ENCODE measurements at places on chromosomes 2 and 18. TPM values are rescaled to one million over a fixed set of nuclear protein-coding genes. Genes with fewer than 3 reads are reported as not detected.
A peak's percentile ranks its signal among the peaks of the same experiment; 100 is the strongest.

Gene RNF144A
- 71.4 TPM for total RNA-seq

Gene EMILIN2
- total RNA-seq, result 6.2 TPM

GRCh38 chr2:64857581-64858471 lies 131.4 kb upstream of the SLC1A4 start:
- H3K27me3 ChIP-seq, result no peaks in the 10 kb centered on the region
- peaks cover 30% of the 10 kb centered on the region for H3K4me1 ChIP-seq
- no peaks in the 10 kb centered on the region for H3K36me3 ChIP-seq
- no peak overlapping the region for H3K4me3 ChIP-seq
- H3K27ac ChIP-seq, result peak overlapping the region; percentile 91
- DNase-seq, result no peak

- H3K27me3 ChIP-seq, result peaks cover 91% of the 10 kb centered on the region
- H3K4me3 ChIP-seq, result peak overlapping the region; percentile 64
- no peaks in the 10 kb centered on the region for H3K36me3 ChIP-seq
Measured at GRCh38 chr2:120737340-120738101, 1.9 kb downstream of the GLI2 start.

DNA sequence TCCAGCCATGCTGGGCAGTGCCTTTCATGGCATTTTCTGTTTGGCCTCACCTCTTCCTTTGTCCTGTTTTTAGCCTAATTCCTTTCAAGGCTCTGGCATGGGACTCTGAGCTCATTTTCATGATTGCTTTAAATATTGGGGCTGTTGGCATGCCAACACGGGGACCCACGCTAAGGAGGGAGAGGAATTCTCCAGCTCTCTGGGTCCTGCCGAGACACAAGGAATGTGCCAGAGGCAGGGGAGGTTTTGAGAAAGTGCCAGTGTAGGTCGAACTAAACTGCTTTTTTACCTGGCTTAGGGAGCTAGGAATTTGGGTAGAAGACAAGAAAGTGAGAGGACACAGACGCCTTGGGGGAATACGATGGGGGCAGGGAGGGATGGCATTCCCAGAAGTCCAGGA lies 42.3 kb downstream of the RPL37A start:
- no peak overlapping the region for H3K4me3 ChIP-seq
- no peaks in the 10 kb centered on the region for H3K27me3 ChIP-seq
- H3K4me1 ChIP-seq, result peaks cover 40% of the 10 kb centered on the region
- no peaks in the 10 kb centered on the region for H3K36me3 ChIP-seq

DNA sequence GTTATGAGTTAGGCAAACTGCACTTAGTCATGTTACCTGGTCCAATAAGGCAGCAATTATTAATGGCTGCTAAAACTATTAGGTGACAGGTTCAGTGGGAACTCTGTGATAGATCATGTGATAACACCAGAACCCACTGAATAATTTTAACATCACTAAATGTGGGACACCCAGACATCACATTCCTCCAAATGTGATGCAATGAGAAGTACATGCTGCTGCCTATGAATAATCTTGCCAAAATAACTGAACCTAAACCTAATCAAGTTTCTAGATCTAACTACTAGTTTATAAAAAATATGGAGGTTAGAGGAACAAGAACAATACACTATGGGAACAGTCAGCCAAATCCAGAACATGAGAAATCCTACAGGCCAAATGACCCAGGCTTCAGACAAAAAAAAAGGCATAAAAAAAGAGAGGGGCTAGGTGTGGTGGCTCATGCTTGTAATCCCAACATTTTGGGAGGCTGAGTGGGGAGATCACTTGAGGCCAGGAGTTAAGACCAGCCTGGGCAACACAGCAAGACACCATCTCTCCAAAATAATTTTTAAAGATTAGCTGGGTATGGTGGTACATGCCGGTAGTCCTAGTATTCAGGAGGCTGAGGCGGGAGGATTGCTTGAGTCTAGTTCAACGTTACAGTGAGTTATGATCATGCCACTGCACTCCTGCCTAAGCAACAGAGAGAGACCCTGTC lies 7.0 kb upstream of the ACTR2 start:
- no peaks in the 10 kb centered on the region for H3K4me1 ChIP-seq
- H3K4me3 ChIP-seq, result no peak overlapping the region
- no peak for DNase-seq
- no peaks in the 10 kb centered on the region for H3K36me3 ChIP-seq
- H3K27ac ChIP-seq, result no peak overlapping the region

GRCh38 chr2:108409768-108410167 lies 32.0 kb downstream of the SULT1C4 start:
- H3K36me3 ChIP-seq, result no peaks in the 10 kb centered on the region
- H3K27me3 ChIP-seq, result no peaks in the 10 kb centered on the region
- DNase-seq, result no peak
- no peak overlapping the region for H3K27ac ChIP-seq
- H3K4me1 ChIP-seq, result no peaks in the 10 kb centered on the region

- H3K27ac ChIP-seq, result no peak overlapping the region
- DNase-seq, result no peak
- no peaks in the 10 kb centered on the region for H3K4me1 ChIP-seq
- no peaks in the 10 kb centered on the region for H3K27me3 ChIP-seq
- no peaks in the 10 kb centered on the region for H3K36me3 ChIP-seq
- H3K4me3 ChIP-seq, result no peak overlapping the region
Measured at GRCh38 chr2:198106621-198107385, 302.4 kb downstream of the PLCL1 start.

DNA sequence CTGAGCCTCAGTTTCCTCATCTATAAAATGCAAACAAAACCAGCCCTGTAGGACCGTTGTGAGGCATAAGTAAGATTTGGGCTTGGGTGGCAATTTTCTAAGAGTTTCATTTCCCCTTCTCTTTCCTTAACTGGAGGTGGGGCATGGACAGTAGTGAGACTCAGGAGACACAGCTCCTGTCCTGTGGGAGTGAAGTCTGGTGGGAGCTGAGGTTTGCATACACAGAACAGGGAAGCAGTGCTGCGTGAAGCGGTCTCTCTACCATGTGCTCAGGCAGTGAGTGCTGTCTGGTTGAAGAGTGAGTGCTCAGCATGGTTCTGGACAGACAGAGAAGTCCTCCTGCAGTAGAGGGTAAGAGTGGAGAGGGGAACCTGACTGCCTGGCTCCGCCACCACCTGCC lies 62.3 kb upstream of the MCFD2 start:
- H3K36me3 ChIP-seq, result peaks cover 65% of the 10 kb centered on the region
- H3K27ac ChIP-seq, result peak overlapping the region; percentile 25
- peaks cover 19% of the 10 kb centered on the region for H3K4me1 ChIP-seq
- H3K4me3 ChIP-seq, result no peak overlapping the region
- H3K27me3 ChIP-seq, result no peaks in the 10 kb centered on the region

DNA sequence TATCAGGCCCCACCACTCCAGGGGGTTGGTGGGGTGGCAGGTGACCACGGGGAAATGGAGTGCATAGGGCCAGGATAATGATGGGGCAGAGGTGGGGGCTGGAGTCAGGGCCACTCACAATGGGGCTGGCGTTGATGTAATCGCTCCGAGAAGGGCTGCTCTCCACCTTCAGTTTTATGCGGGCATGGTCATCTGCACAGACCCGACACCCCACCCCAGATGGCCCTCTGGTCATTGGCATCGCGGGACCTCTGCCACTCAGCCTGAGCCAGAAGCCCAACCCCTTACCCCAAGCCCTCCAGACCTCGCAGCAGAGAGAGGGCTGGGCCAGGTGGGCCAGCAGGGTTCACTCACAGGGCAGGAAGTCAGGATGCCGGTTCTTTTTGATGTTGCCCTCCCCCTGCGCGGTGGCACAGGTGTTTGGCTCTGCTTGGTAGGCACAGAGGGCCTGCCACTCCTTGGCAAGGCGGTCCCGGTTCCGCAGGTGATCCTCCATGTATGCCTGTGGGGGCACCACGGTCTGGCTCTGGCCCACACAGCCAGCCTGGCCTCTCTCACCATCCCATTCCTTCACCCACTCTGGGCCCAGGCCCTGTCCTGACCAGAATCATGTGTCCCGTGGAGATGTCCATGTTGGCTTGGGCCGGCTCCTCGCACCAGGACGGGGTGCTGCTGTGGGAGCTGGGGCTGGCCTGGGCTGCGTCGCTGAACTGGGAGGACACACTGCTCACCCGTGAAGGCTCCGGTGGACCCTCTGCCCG lies 12.4 kb downstream of the PTPRN start:
- DNase-seq, result peak; percentile 5
- no peak overlapping the region for H3K4me3 ChIP-seq
- no peak overlapping the region for H3K27ac ChIP-seq

- H3K27ac ChIP-seq, result no peak overlapping the region
- H3K4me1 ChIP-seq, result no peaks in the 10 kb centered on the region
- DNase-seq, result no peak
- H3K36me3 ChIP-seq, result peaks cover 58% of the 10 kb centered on the region
Measured at GRCh38 chr2:188997263-188997662, 23.1 kb downstream of the COL3A1 start.

- no peaks in the 10 kb centered on the region for H3K36me3 ChIP-seq
- no peaks in the 10 kb centered on the region for H3K4me1 ChIP-seq
Measured at GRCh38 chr18:56902653-56903052, 244.2 kb upstream of the BOD1L2 start.

GRCh38 chr2:170369894-170370293 lies 191.9 kb downstream of the MYO3B start:
- DNase-seq, result peak; percentile 55
- H3K4me1 ChIP-seq, result no peaks in the 10 kb centered on the region
- H3K27ac ChIP-seq, result no peak overlapping the region
- H3K27me3 ChIP-seq, result peaks cover 63% of the 10 kb centered on the region

- H3K27me3 ChIP-seq, result no peaks in the 10 kb centered on the region
- H3K27ac ChIP-seq, result no peak overlapping the region
- no peaks in the 10 kb centered on the region for H3K4me1 ChIP-seq
- DNase-seq, result no peak
- no peaks in the 10 kb centered on the region for H3K36me3 ChIP-seq
Measured at GRCh38 chr2:68417926-68418325, 49.2 kb downstream of the FBXO48 start.
